Bronchus fibroblast of lung (primary cell): ENCODE measurements at places on chromosomes 6 and 20. TPM values are rescaled to one million over a fixed set of nuclear protein-coding genes. Genes with fewer than 3 reads are reported as not detected.

CTSA gene
- 77.2 and 91.1 TPM in 2 replicates for total RNA-seq

LINC00237 gene
- not detected in 2 replicates for total RNA-seq

SPATA25 gene
- 0.15 TPM in 1 of 2 replicates, not detected in the other for total RNA-seq

BPIFA1 gene
- total RNA-seq, result not detected in 2 replicates

ASIP gene
- total RNA-seq, result not detected in 2 replicates

RIPOR3 gene
- total RNA-seq, result 0.30 and 0.34 TPM in 2 replicates
